A549 treated with DMSO at 1 μM for 4 hours (cell line): ENCODE measurements at places on chromosomes 7 and 10. TPM values are rescaled to one million over a fixed set of nuclear protein-coding genes. Genes with fewer than 3 reads are reported as not detected.

Gene HACD1
- total RNA-seq: 32.1 to 69.7 TPM (median 58.0 TPM) in 5 replicates

Gene SLC39A12
- total RNA-seq: not detected in 5 replicates

Gene ACTR1A
- 86.9 to 99.1 TPM (median 94.4 TPM) in 5 replicates for total RNA-seq

Gene HABP2
- 0.03 to 0.13 TPM (median 0.08 TPM) in 4 of 5 replicates, not detected in the other for total RNA-seq

Gene CASTOR2
- 1.8 to 3.8 TPM (median 2.7 TPM) in 5 replicates for total RNA-seq

Gene KCND2
- not detected in 5 replicates for total RNA-seq

Gene DPP6
- total RNA-seq: not detected in 5 replicates

Gene SLC26A5
- not detected in 5 replicates for total RNA-seq

Gene MIOS
- total RNA-seq: 17.3 to 21.6 TPM (median 19.7 TPM) in 5 replicates

Gene ACTR3C
- not detected in 5 replicates for total RNA-seq

Gene ZNF479
- total RNA-seq: not detected in 5 replicates

Gene CWF19L1
- total RNA-seq: 21.7 to 25.1 TPM (median 24.5 TPM) in 5 replicates

Gene DNA2
- 8.7 to 12.6 TPM (median 11.8 TPM) in 5 replicates for total RNA-seq

Gene EPO
- total RNA-seq: 0.07 to 0.09 TPM in 2 of 5 replicates, not detected in the others

Gene TASOR2
- 34.3 to 53.7 TPM (median 42.7 TPM) in 5 replicates for total RNA-seq

Gene ASB10
- total RNA-seq: not detected in 5 replicates

Gene LRRC61
- 0.05 to 0.21 TPM (median 0.10 TPM) in 4 of 5 replicates, not detected in the other for total RNA-seq

Gene PTF1A
- total RNA-seq: not detected in 5 replicates

Gene ZFAND4
- 3.6 to 6.5 TPM (median 6.0 TPM) in 5 replicates for total RNA-seq

Gene C7orf33
- total RNA-seq: not detected in 5 replicates

Gene DLX6
- total RNA-seq: 0.09 to 0.17 TPM in 2 of 5 replicates, not detected in the others
